Stimulated activated effector memory CD8-positive, alpha-beta T cell treated with anti-CD3 and anti-CD28 coated beads, Interleukin-12 subunit alpha, Interleukin-12 subunit beta, amount 100 ng/mL, for 72 hours (primary cell): ENCODE measurements at places on chromosomes 2 and 18.

- no peak for DNase-seq
Measured at GRCh38 chr2:109507217-109507616, 106.5 kb downstream of the SEPTIN10 start.

DNA sequence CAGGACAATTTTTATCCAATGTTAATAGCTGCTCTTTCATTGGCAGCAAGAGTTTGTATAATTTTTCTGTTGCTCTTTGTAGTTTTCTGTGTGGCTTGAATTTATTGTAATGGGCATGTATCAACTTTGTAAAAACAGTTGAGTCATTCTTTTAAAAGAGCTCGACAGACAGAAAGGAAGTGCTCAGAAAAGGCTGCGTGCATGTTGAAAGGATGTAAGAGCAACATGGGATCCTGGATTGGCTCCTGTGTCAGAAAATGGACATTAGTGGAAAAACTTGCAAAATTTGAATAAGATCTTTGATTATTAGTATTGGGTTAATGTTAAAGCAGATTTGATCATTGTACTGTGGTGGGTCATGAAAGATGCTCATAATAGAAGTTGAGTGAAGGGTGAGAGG is 93.3 kb upstream of the CDC42EP3 start:
- DNase-seq, result no peak

GRCh38 chr2:111665011-111665410 is 219.0 kb downstream of the ANAPC1 start:
- DNase-seq, result peak; percentile 40

GRCh38 chr2:168710754-168711467 is 91.5 kb upstream of the NOSTRIN start:
- no peak for DNase-seq

DNA sequence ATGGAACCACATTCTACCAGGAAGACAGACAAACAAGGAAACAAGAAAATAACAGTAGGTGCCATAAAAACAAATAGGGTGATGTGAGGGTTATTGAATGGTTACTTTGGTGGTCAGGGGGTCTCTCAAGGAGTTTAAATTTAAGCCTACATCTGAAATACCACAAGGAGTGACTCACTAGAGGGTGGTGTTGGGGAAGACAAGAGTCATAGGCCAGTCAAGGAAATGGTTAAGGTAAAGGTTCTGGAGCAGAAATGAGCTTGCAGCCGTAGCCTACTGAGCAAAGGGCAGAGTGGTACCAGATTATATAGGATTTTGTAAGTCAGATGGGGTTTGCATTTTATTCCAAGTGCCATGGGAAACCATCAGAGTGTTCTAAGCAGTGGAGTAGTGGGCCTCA is 135.6 kb upstream of the DAPL1 start:
- no peak for DNase-seq

- no peak for DNase-seq
Measured at GRCh38 chr2:85713836-85714235, 19.7 kb downstream of the GNLY start.

DNA sequence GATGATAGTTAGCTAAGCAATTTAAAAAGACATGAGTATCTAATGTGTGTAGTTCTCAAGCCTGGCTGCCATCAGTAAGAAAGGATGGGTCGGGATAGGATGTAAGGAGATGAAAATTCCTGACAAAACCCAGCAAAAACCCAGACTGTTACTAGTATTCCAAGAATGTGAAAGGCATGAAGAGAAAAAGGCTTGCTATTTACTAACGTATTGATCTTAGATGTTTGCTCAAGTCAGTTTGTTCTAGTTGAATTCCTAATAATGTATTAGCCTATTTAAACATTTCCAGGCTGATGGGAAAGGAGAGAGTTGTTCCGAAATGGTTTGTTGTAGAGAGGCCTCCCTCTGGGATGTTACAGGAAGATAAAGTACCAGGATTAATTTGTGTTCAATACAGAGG is 88.2 kb downstream of the ZNF532 start:
- no peak for DNase-seq

- DNase-seq, result no peak
Measured at GRCh38 chr18:28095041-28095440, 81.9 kb downstream of the CDH2 start.

- DNase-seq, result no peak
Measured at GRCh38 chr2:65782186-65782585, 349.8 kb upstream of the SPRED2 start.

GRCh38 chr2:236883819-236884218 is 201.9 kb upstream of the COPS8 start:
- no peak for DNase-seq

DNA sequence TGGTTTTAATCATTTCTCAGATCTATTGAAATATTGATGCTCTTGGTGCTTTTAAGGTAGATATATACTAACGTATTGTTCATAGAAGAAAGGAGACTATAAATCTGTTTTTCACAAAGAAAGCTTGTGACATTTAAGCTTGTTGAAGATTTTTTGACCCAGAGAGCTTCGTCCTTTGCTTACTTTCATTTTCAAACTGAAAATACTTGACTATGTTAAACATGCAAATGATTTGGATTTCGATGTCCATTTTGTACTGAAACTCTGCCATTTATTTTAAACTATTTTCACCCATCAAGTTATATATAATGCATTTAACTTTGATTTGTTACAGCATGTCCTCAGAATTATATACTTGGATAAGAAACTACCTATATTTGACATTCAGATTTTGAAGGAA is 85.2 kb downstream of the SLC4A10 start:
- no peak for DNase-seq

- no peak for DNase-seq
Measured at GRCh38 chr18:36459786-36460185, 162.3 kb downstream of the FHOD3 start.

- no peak for DNase-seq
Measured at GRCh38 chr2:209322905-209323512, 100.8 kb upstream of the MAP2 start.

- DNase-seq, result no peak
Measured at GRCh38 chr2:181273986-181274385, 183.2 kb upstream of the ITGA4 start.

- DNase-seq, result no peak
Measured at GRCh38 chr2:100067784-100068183, 74.6 kb downstream of the AFF3 start.

DNA sequence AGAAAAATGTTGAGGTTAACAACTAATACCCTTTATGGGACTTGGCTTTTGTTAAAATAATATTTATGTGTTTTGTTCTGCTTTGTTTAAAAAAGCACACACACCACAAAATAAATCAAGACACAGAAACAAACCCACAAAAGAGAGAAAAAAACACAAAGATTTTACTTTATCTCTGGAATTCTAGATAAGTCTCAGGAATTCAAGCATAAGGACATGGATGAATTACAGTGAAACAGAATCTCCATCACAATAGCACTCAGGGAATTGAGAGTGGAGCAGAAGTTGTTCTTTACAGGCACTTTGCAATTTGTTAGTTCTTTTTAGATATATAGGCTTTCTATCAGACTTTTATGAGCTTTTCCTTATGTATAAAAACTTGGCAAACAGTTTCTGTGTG is 360.9 kb upstream of the ZC3H15 start:
- no peak for DNase-seq

GRCh38 chr2:128364441-128364911 is 45.8 kb upstream of the HS6ST1 start:
- no peak for DNase-seq

GRCh38 chr2:219658196-219658846 is 30.9 kb downstream of the SLC4A3 start:
- DNase-seq, result no peak

DNA sequence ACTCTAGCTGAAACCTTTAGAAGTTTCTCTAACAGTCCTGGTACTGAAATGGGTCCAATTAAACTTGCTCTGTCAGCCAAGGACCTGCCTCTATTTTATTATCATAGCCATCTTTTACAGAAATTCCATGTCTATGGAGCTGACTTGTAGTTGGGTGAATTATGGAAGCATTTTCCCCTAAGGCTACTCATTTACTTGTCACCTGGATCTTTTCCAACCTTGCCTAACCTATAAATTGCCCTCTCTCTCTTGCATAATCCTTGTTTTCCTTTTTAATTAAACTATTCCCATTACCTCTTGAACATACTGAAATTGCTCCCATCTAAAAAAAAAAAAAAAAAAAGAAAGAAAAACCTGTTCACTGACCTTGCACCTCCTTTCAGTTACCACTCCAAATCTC is 74.6 kb upstream of the DOK6 start:
- DNase-seq, result no peak

DNA sequence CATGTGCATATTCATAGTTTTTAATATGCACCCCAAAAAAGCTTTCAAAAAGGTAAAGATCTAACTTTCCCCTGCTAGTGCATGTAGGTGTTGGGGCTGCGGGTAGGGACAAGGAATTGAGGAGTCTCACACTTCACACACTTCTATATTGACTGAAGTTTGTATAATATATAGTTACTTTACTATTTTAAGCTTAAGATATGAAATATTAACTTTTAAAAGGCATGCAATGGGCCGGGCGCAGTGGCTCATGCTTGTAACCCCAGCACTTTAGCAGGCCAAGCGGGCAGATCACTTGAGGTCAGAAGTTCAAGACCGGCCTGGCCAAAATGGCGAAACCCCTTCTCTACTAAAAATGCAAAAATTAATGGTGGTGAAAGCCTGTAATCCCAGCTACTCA is 109.1 kb upstream of the SH3BP4 start:
- no peak for DNase-seq

DNA sequence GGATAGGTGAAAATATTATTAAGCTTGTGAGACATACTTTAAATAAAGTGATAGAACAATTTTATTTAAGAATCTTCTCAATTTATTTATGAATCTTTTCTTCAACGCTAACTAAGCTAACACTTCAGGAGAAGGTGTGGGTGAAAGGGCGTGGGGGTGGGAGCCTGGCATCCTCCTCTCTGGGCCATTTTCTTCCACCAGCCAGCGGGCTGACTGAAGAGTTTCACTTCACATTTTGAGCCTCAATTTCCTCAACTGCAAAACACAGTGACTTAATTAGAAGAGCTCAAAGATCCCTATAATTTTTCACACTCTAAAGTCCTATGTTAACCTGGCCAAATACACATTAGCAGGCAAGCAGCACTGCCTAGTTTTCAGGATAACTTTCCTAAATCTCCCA is 94.8 kb downstream of the FTCDNL1 start:
- DNase-seq, result no peak

- DNase-seq, result no peak
Measured at GRCh38 chr2:215536510-215536909, 100.6 kb upstream of the FN1 start.

- no peak for DNase-seq
Measured at GRCh38 chr2:219252570-219252899, 508 bp upstream of the TUBA4B start.

- no peak for DNase-seq
Measured at GRCh38 chr2:236892721-236893120, 193.0 kb upstream of the COPS8 start.

DNA sequence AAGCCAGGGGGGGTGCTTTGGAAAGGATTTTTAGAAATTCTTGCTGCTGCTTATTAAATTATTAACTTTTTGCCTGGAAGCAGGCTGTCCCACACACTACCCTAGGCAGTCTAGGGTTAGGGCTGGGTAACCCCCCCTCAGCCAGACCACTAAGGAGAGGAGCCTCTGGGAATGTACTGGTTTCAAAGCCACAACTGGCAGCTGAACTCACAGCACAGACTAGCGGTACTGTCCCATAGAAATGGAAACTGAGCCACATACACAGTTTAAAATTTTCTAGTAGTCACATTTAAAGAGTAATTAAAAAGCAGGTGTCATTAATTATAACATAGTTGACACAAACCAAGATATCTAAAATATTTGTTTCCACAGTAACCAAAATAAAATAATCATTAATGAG is 50.1 kb downstream of the SPRED2 start:
- DNase-seq, result no peak
